ENCODE measurements at places on chromosomes 7 and 10. TPM values are rescaled to one million over a fixed set of nuclear protein-coding genes. Genes with fewer than 3 reads are reported as not detected.

Gene RARRES2
- 1.7 TPM for total RNA-seq

Gene NRG3
- not detected for total RNA-seq

Gene INPP5F
- 29.8 TPM for total RNA-seq

Gene GNAT3
- not detected for total RNA-seq

Gene PCLO
- 0.03 TPM for total RNA-seq

Gene IKZF1
- not detected for total RNA-seq

Gene UPF2
- 15.6 TPM for total RNA-seq

Gene VPS41
- 65.7 TPM for total RNA-seq

Gene GPR26
- total RNA-seq, result not detected

Gene FAM20C
- 72.9 TPM for total RNA-seq

Gene AS3MT
- total RNA-seq, result 5.0 TPM

Gene GIGYF1
- 12.6 TPM for total RNA-seq

Gene FGFBP3
- total RNA-seq, result 0.36 TPM

Gene LLCFC1
- not detected for total RNA-seq

Gene ACBD7
- 0.83 TPM for total RNA-seq

Gene TBC1D12
- total RNA-seq, result 15.5 TPM

Gene GIMAP1
- 0.03 TPM for total RNA-seq

Gene CPVL
- 0.20 TPM for total RNA-seq

Gene AOAH
- not detected for total RNA-seq

Gene SHH
- not detected for total RNA-seq

Gene CAV1
- total RNA-seq, result 405 TPM

Gene CALHM3
- total RNA-seq, result not detected

Gene HDAC9
- 39.9 TPM for total RNA-seq

Gene SPDYE18
- total RNA-seq, result 0.20 TPM

Gene PRR15
- 0.39 TPM for total RNA-seq

Gene TFEC
- total RNA-seq, result 0.13 TPM

Gene BAMBI
- 12.2 TPM for total RNA-seq

Gene LRRTM3
- total RNA-seq, result not detected

Gene HOXA1
- total RNA-seq, result 0.52 TPM

Gene HTR5A
- total RNA-seq, result not detected

Gene PTN
- 13.2 TPM for total RNA-seq

Gene IGF2BP3
- 77.8 TPM for total RNA-seq

Gene AKR1D1
- total RNA-seq, result 0.07 TPM

Gene CTBP2
- 87.4 TPM for total RNA-seq

Gene PITX3
- total RNA-seq, result 0.13 TPM

Gene SRRM3
- total RNA-seq, result 0.26 TPM

Gene ITGB8
- total RNA-seq, result 95.7 TPM

Gene MBLAC1
- 2.3 TPM for total RNA-seq

Gene NPY
- 2.3 TPM for total RNA-seq

Gene RNF133
- total RNA-seq, result 0.46 TPM

Gene SEMA3E
- 0.13 TPM for total RNA-seq

Gene ZNHIT1
- 50.3 TPM for total RNA-seq

Gene OR6B1
- total RNA-seq, result not detected

Gene SFXN3
- 97.7 TPM for total RNA-seq

Gene ENTPD7
- 25.9 TPM for total RNA-seq

Gene MKLN1
- 43.2 TPM for total RNA-seq

Gene FBXL13
- total RNA-seq, result 2.0 TPM

Gene ZNF853
- 0.99 TPM for total RNA-seq

Gene CRYGN
- not detected for total RNA-seq

Gene MYOZ1
- 0.20 TPM for total RNA-seq

Gene ELN
- total RNA-seq, result 82.6 TPM

Gene GJD4
- total RNA-seq, result 0.10 TPM

Gene FFAR4
- not detected for total RNA-seq

Gene CYP2E1
- 0.86 TPM for total RNA-seq

Gene CRTAC1
- 0.07 TPM for total RNA-seq

Gene PSD
- total RNA-seq, result 3.7 TPM

Gene CDH23
- total RNA-seq, result 0.13 TPM

Gene TMEM140
- 17.7 TPM for total RNA-seq

Gene TDRD1
- 0.13 TPM for total RNA-seq
